Endodermal cell (in vitro differentiated cells): ENCODE measurements at places on chromosomes 4 and X. TPM values are rescaled to one million over a fixed set of nuclear protein-coding genes. Genes with fewer than 3 reads are reported as not detected.

Gene CLCN4
- 4.3 to 5.0 TPM (median 4.4 TPM) in 3 replicates for total RNA-seq

Gene STBD1
- total RNA-seq, result 0.31 and 0.47 TPM in 2 replicates

Gene ARMCX4
- total RNA-seq, result 12.4 to 15.5 TPM (median 14.0 TPM) in 3 replicates

Gene CT55
- total RNA-seq, result 0.24 TPM in 1 of 3 replicates, not detected in the others

Gene XAGE5
- total RNA-seq, result not detected in 2 replicates

Gene MAOB
- 0.72 to 0.82 TPM (median 0.73 TPM) in 3 replicates for total RNA-seq

Gene USP26
- not detected in 3 replicates for total RNA-seq

Gene SYTL5
- 5.1 and 8.1 TPM in 2 replicates for total RNA-seq

Gene ARHGEF6
- 1.4 to 1.8 TPM (median 1.5 TPM) in 3 replicates for total RNA-seq

Gene P2RY8
- total RNA-seq, result not detected in 2 replicates

Gene CTSO
- 4.9 and 5.4 TPM in 2 replicates for total RNA-seq

Gene MXRA5
- total RNA-seq, result 37.1 and 40.2 TPM in 2 replicates

Gene KLHL4
- total RNA-seq, result 11.7 to 17.8 TPM (median 16.7 TPM) in 3 replicates

Gene NLRP2B
- total RNA-seq, result not detected in 2 replicates

Gene TMEM47
- total RNA-seq, result 11.5 and 13.6 TPM in 2 replicates

Gene DCHS2
- total RNA-seq, result 0.20 and 0.24 TPM in 2 replicates

Gene PPEF2
- total RNA-seq, result not detected in 2 replicates

Gene CACNA1F
- total RNA-seq, result 0.47 and 0.70 TPM in 2 replicates

Gene COX7B2
- total RNA-seq, result not detected in 2 replicates

Gene DNAAF6
- total RNA-seq, result not detected in 3 replicates

Gene BEX4
- total RNA-seq, result 71.0 to 93.9 TPM (median 78.8 TPM) in 3 replicates

Gene PCDH11X
- 2.2 and 3.3 TPM in 2 replicates for total RNA-seq

Gene C4orf46
- total RNA-seq, result 14.5 to 23.0 TPM (median 22.0 TPM) in 3 replicates

Gene TEX11
- total RNA-seq, result not detected in 2 replicates

Gene FSTL5
- total RNA-seq, result 0.63 and 1.1 TPM in 2 replicates

Gene TRIM61
- total RNA-seq, result 3.8 and 4.0 TPM in 2 replicates

Gene ALB
- total RNA-seq, result 1.4 and 2.2 TPM in 2 replicates

Gene ATP11C
- total RNA-seq, result 51.3 to 74.8 TPM (median 62.9 TPM) in 3 replicates

Gene SHROOM4
- total RNA-seq, result 10.4 to 22.8 TPM (median 20.5 TPM) in 3 replicates

Gene RTL9
- total RNA-seq, result 0.23 and 0.29 TPM in 2 replicates

Gene KDR
- total RNA-seq, result 1.8 to 2.1 TPM (median 2.1 TPM) in 3 replicates

Gene DGAT2L6
- total RNA-seq, result not detected in 3 replicates

Gene ADAMTS3
- 6.8 to 13.3 TPM (median 13.0 TPM) in 3 replicates for total RNA-seq

Gene FAM50A
- 90.1 and 91.0 TPM in 2 replicates for total RNA-seq
